ENCODE measurements at places on chromosomes 6 and 20. TPM values are rescaled to one million over a fixed set of nuclear protein-coding genes. Genes with fewer than 3 reads are reported as not detected.

DNA sequence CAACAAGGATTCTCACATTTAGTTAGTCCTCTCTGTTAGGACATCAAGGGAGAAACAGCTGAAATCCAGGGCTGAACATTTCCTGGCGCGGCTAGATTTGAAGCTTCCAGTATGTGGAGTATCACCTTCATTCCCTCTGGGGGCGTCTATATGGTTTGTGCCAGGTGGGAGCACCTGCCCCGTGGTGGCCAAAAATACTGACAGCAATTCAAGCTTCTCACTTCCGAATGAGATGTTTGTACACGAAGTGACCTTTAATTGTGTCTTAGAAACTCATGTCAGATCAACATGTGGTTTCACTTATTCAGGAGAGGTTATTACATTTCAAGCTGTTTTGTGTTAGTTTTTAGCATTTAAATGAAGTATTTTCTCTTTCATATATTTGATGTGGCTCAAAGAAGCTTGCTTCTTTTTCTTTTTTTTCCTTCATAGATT lies 67.3 kb upstream of the ZNF217 start:
- DNase-seq, result no peak

DNA sequence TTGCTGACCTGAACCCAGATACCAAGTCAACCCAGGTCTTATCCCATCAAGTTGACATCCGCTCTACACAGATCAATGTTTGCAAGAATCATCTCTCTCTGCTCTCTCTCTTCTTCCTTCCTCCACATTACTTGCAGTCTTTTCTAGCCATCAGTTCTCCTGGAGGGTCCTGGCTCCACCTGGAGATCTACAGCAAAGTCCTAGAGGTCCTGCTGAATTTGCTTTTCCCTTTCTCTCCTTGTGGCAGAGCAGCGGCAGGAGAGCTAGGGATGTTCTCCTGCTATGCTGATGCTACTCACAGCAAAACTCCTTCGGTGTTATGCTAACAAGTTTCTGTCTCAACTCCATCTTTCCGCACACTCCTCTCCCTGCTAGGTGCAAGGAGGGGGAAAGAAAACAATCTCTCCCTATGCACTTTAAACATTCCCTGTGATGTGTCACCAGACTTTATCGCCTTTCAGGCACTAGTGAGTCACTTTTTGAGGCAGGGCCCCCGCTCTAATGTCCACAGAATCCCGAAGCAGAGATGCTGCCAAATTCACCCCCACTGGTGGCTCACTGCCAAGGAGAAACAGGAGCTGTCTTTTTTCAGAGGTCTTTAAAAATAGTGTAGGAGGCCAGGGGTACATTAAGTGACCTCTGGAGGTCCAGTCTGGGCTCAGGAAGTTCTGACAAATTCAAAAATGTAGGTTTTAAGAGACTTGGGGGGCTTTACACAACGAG lies 62.6 kb downstream of the FAM50B start:
- DNase-seq, result peak; percentile 84

- no peak for DNase-seq
Observed at GRCh38 chr6:38241200-38241871, 398.4 kb downstream of the BTBD9 start.

DNA sequence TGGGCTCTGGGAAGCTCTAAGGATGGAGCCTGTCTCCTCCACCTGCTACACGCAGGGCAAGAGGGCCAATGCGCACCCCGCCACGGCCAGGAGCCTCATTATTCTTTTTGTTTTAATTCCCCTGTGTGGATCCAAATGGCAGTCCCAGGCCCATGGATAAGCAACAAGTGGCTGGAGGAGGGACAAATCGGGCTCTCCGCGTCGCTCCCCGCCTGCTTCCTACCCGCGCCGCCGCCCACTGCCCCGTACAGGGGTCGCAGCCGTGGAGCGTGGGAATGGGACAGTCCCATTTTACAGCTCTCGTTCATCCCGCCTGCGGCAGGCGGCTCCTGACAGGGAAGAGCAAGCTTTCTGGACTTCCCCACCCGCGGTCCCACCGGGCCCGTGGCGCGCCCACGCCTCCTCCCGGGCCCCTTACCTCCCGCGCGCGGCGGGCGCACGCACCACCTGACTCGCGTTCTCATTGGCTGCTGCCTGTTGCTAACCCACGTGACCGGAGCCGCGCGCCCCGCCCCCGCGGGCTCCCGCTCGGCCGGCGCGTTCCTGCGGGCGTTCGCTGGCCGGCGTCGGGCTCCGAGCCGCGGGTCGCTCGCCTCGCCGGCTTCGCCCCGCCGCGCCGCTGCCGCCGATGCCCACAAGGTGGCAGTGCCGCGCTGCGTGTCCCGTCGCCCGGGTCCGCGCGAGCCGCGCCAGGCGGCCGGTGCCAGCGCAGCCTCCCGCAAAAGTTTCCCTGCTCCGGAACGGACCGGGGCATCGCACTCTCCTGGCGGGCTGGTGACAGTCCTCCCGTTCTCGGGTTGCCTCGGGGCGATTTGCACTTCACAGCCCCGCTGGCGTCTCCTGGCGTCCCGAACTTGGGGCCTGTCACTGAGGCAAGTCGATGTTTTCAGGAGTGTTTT lies 93.3 kb downstream of the CD83 start:
- peak; percentile 87 for DNase-seq

- no peak for DNase-seq
Observed at GRCh38 chr6:43524483-43524961, 7.6 kb downstream of the POLR1C start.

DNA sequence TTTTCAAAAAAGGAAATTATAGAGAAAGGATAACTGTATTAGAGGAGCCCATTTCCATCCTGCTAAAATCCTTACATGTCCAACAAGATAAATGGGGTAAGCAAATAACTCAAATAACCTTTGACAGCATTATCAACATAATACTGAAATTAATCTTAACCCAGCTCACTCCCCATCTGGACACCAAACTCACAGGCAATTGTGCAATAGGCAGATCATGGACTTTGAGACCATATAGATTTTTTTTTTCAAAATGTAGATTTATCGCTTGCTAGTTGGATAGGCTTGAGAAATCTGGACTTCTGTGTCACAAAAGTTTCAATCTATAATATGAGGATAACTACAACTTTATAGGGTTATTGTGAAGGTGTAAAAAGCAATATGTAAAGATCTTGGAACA lies 134.4 kb upstream of the ASCC3 start:
- no peak for DNase-seq

DNA sequence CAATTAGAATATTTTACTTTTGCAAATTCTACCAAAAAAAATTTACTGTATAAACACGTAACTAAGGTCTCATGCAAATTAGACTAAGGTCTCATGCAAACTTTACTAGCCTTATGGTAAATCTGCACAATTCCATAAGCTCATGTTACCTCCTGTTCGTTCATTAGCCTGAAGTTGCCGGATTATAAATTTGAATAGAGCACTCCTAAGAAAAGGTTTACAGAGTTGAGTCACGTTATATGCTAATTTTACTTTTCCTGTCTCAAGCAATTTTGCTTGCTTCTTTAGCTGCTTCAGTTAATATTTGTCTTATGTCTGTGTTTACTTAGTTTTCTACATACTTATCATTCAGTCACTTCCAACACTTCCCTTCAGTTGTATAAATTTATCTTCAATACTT lies 1434.0 kb upstream of the EYS start:
- DNase-seq, result no peak

DNA sequence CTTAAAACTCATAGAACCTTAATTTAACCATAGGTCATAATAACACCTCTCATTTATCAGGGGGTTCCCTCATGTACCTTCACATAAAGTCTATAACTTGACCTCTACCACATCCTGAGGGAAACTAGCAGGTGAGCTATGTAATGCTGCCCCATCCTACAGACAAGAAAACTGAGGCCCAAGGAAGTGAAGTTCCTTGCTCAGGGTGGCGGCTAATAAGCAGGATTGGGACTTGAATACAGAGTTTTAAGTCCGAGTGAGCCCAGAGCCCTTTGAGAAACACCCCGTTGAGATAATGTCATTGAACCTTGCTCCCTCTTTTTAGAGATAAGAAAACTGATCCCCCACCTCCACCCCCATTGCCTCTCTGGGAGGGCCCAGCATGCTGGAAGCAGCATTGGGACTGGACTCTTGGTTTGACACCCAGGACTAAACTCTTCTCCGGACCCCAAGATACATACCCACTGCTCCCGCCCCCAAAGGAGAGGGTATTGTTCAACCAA lies 429 bp downstream of the BNIP5 start:
- DNase-seq, result no peak

GRCh38 chr6:136890986-136891385 lies 31.1 kb upstream of the SLC35D3 start:
- DNase-seq, result no peak

ME1 gene
- total RNA-seq, result 3.1 TPM

TXLNB gene
- total RNA-seq, result 1.7 TPM

ANKRD66 gene
- not detected for total RNA-seq

PSMB8 gene
- total RNA-seq, result 60.1 TPM

SLC22A23 gene
- 27.6 TPM for total RNA-seq

Data from uterus (tissue), 4 donors.